ENCODE measurements at places on chromosomes 4 and X.

GRCh38 chrX:38798956-38799355 lies 2.3 kb upstream of the MID1IP1 start:
- DNase-seq, result no peak

DNA sequence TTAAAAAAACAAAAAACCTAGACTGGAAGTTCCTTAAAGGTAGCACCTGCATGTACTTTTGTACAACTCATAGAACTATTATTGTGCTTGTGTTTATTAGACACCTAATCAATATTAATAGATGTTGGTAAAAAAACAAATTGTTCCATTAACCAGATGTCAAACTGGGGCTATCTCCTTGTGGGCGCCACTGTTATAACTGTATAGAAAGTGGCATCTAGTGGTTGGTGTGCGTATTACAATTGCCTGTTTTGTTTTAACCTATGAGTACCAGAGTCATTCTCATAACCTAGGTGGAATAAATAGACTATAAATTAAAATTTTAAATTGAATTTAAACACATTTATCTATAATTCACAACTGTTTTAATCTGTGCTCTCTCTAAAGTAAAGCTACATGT lies 97.4 kb downstream of the COL4A5 start:
- no peak for DNase-seq

DNA sequence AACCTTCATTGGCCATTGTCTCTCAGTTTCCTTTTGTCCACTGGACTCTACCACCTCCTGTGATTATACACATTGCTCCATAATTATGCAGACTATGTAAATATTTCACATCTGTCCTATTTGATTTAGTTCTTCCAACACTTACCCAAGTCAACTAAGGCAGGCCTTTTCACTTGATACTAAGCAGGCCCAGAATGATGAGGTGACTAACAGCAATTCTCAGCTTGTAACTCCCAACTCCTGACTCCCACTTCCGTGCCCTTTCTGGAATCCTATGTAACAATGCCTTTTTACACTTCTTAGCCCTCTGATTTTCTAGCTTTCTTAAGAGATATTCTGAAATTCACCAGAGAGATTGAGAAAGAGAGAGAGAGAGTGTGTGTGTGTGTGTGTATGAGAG lies 6.6 kb downstream of the PAK3 start:
- no peak for DNase-seq

DNA sequence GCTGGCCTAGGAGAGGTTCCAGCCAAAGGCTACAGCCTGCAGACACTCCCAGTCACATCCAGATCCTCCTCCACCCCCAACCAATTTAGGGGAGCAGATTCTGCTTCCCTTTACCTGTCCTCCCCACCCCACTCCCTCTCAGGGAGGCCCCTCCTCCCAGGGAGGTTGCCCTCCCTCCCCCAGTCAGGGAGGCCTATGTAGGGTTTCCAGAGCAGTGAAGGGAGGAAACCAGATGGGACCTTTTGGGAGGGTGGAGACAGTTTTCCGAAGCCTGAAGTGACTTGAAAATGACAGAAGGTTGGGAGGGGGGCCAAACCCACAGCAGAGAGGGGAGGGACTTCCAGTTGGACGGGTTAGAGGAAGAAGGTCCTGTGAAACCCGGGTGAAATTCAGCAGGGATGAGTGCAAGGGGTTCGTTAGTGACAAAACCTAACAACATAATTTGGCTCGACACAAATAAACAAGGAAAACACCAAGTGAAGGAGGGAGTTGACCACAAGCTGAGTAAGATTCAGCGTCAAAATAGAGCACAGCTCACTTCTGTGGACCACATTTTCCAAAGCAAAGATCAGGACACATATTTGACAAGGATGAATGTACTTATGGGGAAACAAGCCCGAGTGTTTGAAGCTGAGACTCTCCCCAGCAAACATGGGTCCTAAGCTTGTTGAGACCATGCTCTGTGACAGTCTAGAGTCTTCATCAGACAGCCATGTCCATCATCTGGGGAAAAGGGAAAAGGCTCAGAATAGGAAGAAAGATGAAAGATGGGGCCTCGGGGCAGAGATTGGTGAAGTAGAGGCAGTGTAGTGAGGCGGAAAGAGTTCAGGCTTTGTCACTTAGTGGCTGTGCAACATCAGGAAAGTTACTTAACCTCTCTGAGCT lies 46.4 kb downstream of the PRPS1 start:
- DNase-seq, result no peak

DNA sequence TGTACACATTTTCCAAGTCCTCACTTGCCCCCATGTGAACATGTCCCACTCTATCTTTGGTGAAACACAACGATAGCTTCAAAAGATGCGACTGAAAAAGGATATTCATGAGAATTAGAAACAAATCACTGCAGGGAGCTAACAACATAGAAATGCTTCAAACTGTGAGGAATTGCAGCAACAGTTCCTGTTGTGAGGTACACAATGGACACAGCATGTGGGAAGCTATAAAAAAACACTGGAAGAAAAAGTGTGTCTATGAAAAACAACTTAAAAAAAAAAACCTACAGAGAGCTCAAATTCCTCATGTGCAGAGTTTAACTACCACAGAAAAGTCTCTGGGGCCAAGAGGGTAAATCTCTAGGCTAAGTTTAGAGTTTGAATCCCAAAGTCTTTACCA lies 51.6 kb upstream of the BLTP1 start:
- no peak for DNase-seq

DNA sequence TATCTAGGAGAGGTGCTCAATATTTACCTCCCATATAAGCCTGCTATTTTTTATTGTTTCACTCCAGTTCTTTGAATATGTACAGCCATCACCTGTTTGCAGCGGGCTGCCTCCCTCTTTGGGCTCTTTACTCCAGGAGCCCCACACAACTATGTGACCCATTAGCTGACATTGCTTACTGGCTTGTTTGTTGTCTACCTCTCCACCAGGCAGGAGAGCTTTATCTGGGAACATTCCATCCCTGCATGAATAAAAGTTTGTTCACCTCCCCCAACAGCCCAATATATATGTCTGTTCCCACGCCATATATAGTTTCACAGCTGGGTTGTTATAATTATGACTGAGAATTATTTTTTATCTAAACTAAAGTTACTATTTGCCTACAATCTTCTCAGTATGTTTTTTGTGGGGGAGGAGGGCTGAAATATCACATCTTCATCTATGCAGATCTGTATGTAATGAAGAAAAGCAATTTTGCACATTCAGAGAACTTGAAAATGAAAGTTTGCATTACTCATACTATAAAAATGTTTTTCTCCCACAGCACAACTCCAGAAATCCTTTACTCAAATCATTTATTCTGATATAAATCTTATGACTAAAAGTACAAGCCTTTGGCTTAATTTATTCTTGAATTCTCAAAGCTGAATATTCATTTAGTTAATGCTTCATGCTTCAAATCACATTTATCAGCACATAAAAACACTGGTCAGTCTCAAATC lies 61.2 kb upstream of the DAPP1 start:
- DNase-seq, result no peak

- DNase-seq, result no peak
These were observed 60.7 kb upstream of the DHRSX start for GRCh38 chrX:2561456-2561855.

DNA sequence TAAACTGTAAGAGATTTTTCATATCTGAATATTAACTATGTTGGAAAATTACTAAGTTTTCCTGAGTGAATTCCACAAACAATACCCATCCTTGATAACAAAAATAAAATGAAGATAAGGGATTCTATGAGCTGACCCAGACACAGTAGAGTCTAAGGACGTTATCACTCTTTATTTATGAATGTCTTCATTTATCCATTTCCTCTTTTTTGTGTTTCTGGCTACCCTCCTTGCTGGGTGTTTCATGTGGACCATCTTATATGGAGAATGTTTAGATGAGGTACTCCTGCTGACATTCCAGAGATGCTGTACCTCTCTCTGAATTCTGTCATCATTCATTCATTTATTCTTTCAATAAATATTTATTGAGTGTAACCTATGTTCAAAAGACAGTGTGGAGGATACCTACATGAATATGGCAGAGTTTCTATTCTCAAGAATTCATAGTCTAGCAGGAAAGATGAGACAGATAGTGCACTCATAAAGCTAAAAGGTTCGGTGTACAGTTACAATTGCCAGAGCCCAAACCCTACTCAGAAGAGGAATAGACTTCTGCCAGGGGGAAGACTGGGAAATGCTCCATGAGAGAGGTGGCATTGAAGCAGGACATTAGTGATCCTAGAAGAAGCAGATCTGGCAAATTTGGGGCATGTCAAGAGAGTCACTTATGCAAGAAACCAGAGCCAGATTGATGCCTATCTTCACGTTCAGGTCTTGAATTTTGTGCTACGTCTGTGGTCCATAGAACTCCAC lies 195.8 kb downstream of the MAML3 start:
- DNase-seq, result no peak

DNA sequence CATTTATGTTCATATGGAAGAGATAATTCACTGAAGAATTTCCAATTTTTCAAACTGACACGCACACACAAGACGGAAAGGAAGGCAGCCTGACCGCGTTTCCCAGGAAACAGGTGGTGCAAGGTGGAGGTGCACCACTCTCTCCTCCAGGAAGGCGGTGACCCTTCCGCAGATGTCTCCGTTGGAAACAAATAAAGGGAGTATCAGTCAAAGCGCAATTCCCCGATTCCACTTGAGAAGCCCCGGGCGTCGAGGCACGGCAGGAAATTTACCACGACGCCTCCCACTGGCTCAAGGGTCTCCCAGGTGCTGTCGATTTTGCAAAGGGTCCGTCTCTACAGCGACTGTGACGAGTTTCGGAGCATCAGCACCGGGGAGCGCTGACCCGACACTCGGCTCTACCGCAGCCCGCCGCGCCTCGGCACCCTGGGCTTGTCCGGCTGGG lies 770 bp upstream of the TIGD2 start:
- DNase-seq, result no peak

DNA sequence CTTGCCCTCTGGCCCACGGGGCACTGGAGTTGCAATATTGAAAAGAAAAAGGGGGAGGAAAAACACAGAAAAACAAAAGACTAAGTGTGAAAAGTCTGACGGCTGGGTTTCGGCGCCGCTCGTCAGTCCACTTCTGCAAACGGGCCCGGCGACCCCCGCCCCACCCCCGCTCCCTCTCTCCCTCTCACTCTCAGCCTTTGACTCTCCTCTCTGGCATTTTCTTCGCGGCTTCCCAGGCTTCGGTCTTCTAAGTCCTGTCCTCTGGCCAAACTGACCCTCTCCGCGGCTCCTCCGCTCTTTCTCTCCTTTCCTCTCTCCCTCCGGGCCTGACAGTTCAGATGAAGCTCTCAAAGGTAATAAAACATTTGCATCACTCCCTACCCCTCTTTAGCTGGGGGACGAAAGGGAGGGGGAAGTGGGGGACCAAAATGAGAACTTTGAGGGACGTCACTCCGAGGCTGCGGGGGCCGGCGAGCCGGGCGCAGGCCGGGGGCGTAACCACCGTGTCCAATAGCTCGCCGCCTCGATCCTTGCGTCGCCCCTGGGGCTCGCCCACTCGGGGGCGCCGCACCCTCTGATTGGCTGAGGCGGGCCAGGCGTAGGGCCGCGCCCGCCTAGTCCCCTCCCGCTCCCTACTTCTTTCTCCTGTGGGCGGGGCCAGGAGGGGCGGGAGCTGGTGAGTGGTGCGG lies at the start of gene NKX6-1:
Gene NKX6-1, minus strand, starts transcription at position 358 of the 689 bp plus-strand sequence. CDS start 1,064 bp downstream, outside the sequence.
- DNase-seq, result no peak

DNA sequence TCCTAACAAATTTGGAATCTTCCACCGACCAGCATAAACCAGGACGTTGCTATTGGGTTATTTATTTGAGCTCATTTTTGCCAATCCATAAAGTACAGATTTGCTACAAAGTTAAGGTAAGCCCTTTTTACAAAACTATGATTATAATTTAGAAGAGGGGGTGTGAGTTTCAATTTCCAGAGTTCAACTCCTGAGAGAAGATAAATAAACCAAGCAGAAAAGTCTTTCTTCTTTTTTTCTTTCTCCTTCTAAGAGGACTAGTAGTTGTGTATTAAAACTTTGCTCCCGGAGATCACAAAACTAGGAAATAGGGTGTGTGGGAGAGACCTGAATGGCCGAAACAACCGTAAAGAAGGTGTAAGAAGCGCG lies 2.6 kb downstream of the PITX2 start:
- DNase-seq, result no peak

GRCh38 chr4:20299515-20299914 lies 47.8 kb downstream of the SLIT2 start:
- no peak for DNase-seq

GRCh38 chr4:175671491-175671934 lies 140.6 kb downstream of the GPM6A start:
- no peak for DNase-seq

DNA sequence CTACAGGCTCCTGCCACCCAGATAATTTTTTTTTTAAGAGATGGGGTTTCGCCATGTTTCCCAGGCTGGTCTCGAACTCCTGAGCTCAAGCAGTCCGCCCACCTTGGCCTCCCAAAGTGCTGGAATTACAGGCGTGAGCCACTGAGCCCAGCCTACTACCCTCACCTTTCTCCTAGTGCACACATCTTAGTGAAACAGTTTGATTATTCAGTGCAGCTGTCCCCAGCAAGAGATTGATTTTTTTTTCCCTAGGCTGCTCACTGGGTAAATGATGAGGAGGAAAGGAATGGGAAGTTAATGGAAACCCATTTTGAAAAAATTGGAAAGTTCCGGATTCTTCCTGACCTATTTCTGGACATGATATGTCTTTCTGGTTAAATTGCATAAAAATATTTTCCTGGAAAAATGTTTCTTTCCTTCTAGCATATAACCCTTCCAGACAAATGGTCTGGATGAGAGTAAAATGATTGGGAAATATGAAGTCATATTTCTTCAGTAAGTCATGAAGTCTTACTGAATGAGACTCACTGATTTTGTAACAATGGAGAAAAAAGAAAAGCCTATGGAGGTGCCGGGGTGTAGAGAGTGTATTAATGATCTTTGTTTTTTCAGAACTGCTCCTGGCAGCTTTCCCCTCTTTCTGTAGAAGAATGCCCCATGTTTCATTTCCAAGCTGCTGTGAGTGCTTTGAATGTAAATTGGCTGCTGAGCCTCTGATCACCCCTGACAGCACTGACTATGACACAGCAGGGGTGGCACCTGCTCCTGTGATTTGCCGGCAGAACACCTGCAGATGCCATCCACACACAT lies 19.5 kb upstream of the ZNF41 start:
- no peak for DNase-seq

DNA sequence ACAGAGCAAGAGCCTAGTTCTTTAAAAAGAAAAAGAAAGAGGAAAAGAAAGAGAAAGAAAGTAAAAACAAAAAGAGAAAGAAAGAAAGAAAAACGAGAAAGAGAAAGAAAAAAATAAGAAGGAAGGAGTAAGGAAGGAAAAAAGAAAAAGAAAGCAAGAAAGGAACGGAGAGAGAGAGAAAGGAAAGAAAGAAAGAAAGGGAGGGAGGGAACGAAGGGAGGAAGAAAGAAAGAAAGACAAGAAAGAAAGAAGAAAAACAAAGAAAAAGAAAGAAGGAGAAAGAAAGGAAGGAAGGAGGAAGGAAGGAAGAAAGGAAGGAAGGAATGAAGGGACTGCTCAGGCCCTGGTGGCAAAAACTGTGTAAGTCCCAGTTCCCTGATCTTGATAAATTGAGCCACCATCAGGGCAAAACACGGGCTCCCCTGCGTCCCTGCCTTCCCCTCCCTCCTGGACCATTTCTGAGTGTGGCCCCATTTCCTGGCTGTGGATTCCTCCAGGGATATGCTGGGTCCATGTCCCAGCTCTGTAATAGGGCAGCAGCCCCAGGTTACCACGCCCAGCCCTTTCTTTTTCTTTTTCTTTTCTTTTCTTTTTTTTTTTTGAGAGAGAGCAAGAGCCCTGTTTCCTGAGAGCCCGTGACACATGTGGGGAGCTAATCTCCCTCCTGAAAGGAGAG lies 44.8 kb downstream of the SHOX start:
- no peak for DNase-seq

- DNase-seq, result no peak
These were observed 388.6 kb upstream of the MAGEB2 start for GRCh38 chrX:29826742-29827141.

- DNase-seq, result no peak
These were observed 61.0 kb downstream of the ZCCHC12 start for GRCh38 chrX:118884552-118885138.
